ENCODE measurements at places on chromosomes 2 and 18.

DNA sequence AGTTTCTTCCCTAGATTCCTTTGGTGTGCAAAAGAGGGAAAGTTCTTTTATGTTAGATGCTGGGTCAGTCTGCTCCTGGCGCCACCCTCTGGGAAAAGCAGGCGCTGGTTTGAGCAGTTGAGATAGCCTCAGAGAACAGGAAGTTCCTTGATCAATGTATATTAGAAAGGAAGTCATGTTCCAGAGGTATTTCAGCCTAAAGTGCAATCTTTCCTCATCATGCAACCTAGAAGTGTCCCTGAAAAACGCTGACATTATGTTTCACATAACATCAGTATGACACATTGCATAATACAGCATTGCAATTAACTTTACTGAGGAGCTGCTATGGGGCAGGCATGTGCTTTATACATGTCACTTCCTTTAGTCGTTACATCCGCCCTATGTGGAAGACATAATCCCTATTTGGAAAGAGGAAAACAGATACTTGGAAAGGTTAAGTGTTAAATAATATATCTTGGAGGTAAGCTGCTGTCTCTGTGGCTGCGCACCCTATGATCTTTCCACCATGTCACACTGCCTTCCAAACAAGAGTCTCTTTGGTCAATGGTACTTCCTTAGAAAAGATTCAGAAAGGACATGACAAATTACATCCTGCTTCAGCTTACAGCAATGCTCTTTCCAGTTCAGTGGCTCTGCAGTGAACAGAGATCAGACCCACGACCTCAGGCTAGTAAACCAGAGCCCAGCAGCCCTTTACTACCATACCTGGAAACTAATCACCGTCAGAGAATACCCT lies 369.7 kb downstream of the RAD51AP2 start:
- DNase-seq, result no peak

DNA sequence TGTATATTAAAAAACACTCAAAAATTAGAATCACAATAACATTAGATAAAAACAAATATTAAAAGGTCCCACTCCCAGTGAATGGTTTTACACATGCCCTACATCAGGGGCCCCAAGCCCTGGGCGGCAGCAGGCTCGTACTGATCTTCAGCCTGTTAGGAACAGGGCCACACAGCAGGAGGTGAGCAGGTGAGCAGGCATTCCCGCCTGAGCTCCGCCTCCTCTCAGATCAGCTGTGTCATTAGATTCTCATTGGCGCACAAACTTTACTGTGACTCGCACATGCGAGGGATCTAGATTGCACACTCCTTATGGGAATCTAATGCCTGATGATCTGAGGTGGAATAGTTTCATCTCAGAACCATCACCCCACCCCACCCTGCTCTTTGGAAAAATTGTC lies 74.2 kb downstream of the MBD2 start:
- DNase-seq, result no peak

DNA sequence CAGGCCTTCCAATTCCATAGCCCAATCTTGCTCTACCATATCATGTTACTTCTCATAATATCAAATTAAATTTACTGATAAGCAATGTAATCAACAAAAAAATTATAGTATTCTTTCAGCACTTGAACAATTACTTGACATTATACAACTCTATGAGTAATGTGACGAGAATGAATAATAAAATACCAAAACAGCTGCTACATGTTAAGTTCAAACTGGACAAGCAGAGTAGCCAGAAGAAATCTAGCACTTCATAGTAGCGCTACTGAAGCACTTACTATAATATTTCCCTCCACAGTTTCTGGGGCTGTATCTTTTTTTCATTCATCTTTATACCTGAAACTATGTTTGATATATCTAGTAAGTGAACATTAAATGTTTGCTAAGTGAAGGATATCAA lies 14.9 kb downstream of the PPP3R1 start:
- DNase-seq, result no peak

GRCh38 chr2:202841090-202841867 lies 30.3 kb downstream of the ICA1L start:
- DNase-seq, result no peak

GRCh38 chr2:190720691-190721090 lies 71.8 kb downstream of the NAB1 start:
- DNase-seq, result no peak

- DNase-seq, result no peak
Observed at GRCh38 chr2:27875089-27875881, 14.9 kb downstream of the RBKS start.

GRCh38 chr18:54671291-54671881 lies 80.3 kb downstream of the DYNAP start:
- DNase-seq, result no peak

DNA sequence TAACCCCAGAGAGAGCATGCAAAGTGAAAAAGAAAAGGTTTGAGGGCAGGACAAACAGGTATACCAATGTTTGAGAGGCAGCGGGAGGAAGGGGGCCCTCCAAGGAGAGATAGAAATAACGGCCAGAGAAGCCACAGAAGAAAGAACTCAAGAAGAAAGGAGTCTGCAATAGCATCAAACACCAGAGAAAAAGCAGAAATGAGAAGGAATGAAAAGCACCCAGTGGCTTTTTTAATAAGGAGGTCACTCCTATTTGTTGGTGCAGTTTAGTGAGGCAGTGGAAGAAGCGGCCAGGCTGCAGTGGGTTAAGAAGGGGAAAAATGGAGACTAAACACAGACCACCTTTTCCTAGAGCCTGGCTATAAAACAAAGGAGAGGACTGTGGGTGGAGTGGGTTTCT lies 177.2 kb downstream of the THADA start:
- no peak for DNase-seq

GRCh38 chr2:144583741-144584453 lies 64.0 kb upstream of the ZEB2 start:
- no peak for DNase-seq

DNA sequence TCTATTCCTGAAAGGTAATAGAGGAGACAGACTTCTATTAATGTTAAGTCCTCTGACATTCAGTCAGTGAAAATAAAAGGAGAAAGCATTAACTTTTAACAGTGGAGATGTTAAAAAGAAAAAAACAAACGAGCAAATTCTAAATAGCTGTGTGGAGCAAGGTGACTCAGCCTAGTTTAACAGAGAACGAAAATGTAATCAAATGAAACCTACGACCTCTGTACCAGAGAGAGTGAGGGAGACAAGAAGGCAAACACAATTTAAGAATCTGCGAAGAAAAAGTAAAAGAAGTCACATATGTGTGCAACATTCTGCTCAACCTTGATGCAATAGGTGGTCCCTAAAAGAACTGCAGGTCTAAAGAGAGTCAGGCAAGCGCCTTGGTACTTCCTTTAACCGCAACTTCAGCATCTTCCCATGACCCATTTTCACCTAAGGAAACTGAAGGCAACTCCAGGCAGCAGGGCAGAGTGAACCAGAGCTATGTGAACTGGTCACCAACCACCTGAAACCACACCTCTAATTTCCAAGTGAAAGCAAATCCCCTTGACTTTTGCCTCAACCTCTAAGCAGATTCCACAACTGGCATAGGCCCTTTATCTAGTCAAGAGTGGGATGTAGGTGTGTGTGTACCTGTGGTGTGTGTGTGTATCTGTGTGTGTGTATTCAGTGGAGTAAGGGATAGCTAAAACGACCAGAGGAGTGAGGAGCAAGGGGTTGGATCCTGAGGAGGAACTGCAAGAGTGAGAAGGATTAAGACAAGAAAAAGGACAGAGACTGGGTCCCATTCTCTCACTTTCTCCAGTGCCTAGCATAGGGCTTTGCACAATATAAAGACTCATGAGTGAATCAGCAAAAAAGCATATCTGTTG lies 43.0 kb downstream of the FIGN start:
- DNase-seq, result no peak

DNA sequence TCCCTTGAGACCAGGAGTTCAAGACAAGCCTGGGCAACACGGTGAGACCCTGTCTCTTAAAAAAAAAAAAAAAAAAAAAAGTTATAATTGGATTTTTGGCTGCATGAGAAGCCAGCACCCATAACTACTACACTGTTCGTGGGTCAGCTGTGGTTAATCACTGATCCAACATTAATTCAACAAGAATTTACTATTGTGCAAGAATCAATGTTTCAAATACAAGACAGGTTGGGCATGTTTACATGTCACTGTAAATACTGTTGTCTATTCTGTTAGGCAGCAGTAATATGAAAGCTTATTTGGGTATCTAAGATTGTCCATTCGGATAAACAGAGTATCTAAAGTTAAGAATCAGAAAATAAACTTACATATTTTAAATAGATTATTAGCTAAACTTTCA lies 62.3 kb downstream of the ESCO1 start:
- no peak for DNase-seq

DNA sequence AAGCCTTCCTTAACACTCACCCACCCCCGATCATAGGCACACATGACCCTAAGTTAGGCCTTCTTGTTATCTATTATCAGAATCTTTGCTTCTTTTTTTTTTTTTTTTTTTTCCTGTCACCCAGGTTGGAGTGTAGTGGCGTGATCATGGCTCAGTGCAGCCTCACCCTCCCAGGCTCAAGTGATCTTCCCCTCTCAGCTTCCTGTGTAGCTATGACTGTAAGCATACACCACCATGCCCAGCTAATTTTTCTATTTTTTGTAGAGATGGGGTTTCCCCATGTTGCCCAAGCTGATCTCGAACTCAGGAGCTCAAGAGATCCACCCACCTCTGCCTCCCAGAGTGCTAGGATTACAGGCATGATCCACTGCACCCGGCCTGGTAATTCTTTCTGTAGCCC lies 328.7 kb downstream of the NR4A2 start:
- no peak for DNase-seq

DNA sequence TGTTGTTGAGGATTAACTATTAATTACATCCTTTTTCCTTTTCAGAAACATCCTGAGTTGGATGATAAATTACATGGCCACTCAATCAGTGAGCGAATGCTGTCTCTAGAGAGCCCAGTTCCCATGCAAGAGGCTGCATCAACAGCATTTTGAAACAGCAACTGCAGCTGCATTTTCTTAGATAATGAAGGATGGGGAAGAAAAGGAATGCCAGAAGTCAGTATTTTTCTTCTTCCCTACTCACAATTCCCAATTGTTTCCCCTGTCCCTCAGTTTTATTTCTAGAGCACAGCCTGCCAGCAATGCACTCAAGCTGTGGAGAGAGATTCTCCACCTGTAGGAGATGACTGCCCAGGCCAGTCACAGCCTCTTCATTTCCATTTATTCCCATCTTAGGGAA lies 6.9 kb downstream of the SCN7A start:
- DNase-seq, result no peak

- no peak for DNase-seq
Observed at GRCh38 chr2:71999580-71999979, 148.1 kb downstream of the CYP26B1 start.

GRCh38 chr2:224469374-224469964 lies 67.6 kb upstream of the FAM124B start:
- no peak for DNase-seq

GRCh38 chr2:18369760-18370159 lies 190.7 kb downstream of the RDH14 start:
- no peak for DNase-seq

- no peak for DNase-seq
Observed at GRCh38 chr2:169966454-169966853, 139.2 kb downstream of the UBR3 start.

DNA sequence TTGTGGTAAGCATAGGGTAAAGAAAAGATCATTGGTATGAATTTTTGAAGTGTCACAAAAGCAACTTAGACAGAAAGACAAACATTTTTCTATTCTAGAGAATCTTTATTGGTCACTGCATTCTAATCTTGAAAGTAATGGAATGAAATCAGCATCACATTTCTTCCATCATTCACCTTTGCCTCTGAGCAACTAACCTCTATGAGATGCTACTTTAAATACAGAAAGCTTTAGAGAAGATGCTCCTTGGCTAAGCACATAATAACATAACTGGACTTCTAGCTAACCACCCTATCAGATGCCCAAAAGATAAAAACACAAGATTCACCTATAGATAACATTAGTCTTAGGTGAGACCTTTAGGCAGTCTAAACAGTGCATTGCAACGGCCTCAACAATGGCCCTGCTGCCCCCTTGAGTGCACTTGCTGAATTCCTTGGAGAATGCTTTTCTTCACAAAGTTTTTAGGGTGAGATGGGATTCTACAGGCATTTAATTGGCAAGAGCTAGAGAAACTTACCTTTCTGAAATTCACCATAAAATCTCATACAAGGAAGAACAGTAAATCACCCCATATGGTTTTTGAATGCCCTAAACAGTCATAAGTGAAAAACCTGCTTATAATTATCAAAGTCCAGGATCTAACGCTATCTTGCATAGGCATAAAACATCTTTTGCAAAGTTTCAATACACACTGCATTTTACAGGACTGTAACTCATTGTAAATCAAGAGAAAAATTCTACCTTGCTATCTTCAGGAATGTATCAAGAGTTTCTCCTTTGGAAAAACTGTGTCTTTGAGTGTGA lies 791.3 kb upstream of the CHAC2 start:
- no peak for DNase-seq

GRCh38 chr18:22254088-22254487 lies 84.7 kb downstream of the GATA6 start:
- no peak for DNase-seq

DNA sequence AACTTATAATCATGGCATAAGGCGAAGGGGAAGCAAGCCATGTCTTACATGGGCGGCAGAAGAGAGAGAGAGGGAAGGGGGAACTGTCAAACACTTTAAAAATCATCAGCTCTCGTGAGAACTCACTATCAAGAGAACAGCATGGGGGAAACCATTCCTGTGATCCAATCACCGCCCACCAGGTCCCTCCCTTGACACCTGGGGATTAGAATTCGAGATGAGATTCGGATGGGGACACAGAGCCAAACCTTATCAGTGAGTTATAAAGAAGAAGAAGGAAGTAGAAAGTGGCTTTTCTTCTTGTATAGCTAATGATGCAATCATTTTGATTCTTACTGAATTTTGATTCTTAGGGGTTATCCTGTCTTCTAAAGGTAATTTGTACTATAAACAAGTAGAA lies 51.4 kb downstream of the SMCHD1 start:
- no peak for DNase-seq

DNA sequence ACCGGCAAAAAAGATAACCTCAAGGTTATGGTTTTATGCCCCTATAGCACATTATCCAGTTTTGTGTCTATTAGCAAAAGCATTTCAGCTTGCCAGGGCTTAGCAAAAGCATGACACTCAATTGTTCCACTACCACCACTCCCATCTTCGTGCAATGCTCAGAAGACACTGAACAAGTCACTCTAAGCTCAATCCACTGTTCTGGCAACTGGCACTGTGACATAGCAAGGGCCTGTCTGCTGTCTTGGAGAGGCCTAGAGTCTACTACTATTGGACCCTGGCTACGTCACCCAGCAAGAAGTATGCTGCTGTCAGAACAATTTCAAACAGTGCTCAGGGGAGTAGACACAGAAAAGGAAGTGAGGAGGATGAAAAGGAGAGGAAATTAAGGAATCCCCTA lies 103.5 kb upstream of the PPP1CB start:
- no peak for DNase-seq

All from stimulated activated CD8-positive, alpha-beta memory T cell treated with anti-CD3 and anti-CD28 coated beads, Interleukin-15, amount 100 ng/mL, for 24 hours (primary cell).